ENCODE measurements at places on chromosomes 6 and 20.

DNA sequence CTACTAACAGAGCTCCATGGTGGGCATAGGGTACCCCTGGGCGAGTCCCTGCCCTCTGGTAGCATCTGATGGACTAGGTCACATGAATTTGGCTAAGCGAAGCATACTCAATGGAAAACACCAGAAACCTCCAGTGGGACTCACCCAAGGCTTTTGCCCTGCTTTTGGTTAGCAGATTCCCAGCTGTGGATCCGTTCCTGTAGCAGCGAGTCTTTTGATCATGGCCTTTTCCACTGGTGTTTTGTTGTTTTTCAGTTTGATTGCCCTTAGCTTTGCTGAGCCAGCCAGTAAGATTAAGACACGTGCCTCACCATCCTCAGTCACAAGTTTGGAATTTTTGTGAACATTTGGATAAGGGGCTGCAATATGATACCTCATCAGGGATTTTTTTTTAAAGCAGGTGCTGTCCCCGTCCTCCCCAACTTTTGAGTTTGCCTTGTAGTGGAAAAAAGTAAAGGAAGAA, 8.0 kb downstream of the TNFAIP3 start:
- no peak for DNase-seq

DNA sequence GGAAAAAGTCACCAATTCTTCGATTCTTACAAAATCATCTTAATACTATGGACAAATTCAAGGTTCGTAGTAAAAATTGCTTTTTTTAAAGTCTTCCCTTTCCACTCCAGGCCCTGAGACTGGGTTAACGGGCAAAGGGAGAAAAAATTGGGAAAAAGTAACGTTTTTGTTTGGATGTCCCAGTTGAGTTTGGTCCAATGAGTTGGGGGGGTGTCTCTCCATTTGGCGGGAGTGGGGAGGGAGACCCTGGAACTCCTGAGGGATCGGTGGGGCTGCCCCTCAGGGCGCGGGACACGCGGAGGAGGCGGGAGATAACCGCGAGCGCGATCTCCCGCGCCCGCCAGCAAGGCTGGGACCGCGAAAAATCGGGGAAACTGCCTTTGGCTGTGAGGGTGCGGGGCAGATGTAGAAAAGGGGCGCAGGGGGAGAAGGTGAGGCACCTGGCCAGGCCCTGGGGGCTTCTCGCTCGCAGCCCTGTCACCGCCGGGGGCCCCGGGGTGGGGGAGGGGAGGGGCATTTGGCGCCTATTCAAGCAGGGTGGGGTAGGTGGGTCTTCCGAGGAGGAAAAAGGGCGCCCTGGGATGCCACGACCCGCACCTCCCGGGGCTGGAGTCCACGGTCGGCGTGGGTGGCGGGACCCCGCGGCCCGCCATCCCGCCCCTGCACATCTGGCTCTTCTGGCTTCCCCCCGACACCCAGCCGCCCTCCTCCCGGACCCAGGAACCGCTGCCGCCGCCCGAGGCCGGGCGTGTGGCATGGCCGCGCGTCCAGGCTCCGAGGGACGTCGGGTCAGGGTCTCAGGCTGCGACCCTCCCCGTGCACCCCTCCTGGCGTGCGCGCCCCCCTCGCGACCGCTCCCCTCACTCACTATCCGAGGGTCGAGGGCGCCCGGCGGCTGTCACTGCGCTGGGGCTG, 595 bp downstream of the FBXO5 start:
- peak; percentile 6 for DNase-seq

DNA sequence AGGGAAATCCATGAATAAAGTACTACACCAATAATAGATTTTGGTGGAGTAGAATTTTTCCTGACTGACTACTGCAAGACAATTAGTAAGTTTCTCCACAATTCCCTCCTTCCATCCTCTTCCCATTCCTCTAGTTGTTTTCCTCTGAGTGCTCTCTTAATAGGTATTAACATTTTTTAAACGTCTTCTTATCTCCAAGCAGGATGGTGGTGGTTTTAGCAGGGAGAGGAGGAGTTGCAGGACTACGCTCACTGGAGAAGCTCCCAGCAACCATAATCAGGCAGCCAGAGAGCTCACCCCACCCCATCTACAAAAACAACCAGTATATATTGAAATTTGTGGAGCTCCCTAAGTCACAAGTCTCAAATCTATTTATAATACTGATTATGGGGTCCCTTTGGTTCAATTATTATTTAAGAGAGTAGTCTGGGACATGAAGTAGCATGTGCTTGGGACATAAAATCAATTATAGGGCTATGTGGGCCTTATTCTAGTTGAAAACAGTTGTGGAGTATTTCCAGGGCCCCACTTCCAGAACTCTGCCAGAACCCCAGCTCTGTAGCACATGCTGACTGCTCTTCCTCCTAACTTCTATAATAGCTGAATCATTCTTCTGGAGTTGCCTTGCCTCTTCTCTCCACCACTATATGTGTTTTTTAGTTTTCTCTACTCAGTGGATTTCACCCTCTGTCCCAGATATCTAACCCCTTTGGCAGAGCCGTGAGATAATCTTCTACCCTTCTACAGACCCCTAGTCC, 49.8 kb downstream of the MYB start:
- DNase-seq: no peak

GRCh38 chr20:655726-656624, 3.0 kb upstream of the SRXN1 start:
- no peak for DNase-seq

DNA sequence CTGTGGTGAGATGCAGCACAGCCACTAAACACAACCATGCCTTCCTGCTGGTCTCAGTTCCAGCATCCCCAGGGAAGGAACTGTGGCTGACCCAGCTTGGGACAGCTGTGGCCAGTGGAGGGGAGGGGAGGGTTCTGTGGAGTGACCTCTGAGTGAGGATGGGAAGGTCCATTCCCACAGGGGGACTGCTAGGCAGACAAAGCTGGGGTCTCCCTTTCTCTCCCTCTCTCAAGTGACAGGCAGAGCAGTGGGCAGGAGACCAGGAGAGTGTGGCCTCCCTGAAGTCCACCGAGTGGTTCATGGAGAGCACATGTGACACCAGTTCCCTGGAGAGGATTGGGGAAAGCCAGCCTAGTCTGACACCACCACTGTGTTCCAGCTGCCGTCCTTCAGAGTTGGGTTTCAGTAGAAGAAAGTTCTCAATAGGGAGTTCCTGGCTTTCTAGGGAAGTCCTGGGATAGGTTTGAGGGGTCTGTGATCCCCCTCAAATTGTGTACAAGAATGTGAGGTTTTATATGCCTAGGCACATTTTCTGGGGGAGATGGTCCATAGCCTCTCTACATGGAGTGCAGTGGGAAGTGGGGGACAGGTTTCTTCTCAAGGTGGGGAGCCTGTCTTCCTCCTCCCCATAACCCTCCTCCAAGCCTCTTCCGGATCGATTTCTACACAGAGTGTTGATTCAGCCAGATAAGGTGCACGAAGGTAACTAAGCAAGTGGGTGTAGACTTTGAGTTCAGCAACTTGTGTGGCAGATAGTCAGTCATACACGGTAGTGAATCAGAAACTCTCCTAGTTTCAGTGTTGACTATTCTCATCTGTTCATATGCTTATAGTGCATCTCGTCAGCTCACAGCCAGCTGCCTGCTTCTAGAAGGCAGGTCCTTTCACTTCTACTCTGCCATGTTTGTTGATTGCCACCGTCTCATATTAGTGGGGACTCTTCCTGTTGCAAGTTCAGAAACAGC, 18.9 kb downstream of the MANBAL start:
- no peak for DNase-seq

GRCh38 chr6:113654396-113654795, 202.7 kb upstream of the MARCKS start:
- DNase-seq: peak; percentile 60

DNA sequence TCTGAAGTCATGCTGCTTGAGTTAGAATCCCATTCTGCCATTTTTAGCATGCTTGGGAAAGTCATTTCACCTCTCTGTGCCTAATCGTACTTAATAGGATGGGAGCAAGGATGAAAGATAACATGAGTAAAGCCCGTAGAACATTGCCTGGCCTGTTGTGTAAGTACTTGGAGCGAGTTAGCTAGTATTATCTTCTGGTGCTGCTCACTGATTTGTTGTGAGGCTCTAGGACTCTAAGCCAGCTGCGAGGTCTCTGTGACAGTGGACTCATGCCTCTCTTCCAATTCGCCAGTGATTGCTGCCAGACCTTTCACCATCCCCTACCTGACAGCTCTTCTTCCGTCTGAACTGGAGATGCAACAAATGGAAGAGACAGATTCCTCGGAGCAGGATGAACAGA, 17.8 kb downstream of the TAF8 start:
- DNase-seq: no peak

DNA sequence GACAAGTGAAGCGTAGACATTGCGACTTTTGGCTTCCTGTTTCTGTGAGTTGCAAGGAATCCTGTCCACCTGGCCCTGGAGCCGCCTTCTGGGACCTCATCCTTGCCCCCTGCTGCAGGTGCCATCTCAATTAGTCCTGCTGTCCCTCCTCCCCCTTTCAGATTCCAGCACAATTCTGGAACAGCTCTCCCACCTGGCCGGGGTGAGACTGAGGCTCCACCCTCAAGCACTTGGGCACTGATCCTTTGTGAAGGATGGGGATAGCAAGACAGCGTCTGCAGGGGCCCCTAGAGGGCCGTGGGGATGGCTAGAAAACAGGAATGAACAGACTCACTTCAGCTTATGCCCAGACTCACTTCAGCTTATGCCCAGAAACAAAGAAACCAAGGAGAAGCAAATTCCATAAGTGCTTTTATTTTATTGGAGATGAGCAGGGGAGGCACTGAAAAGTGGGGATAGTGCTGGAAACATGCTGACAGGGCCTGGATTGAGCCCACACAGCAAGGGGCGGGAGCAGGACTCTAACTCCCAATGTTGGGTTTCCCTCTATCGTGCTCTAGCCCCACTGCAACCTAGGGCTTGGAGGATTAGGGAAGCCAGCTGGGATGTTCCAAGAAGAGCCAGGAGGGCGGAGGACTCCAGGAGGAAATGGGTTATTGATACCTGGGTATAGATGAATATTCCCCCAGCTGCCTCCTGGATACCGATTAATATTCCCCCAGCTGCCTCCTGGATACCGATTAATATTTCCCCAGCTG, 1.4 kb downstream of the C6orf15 start:
- DNase-seq: no peak

DNA sequence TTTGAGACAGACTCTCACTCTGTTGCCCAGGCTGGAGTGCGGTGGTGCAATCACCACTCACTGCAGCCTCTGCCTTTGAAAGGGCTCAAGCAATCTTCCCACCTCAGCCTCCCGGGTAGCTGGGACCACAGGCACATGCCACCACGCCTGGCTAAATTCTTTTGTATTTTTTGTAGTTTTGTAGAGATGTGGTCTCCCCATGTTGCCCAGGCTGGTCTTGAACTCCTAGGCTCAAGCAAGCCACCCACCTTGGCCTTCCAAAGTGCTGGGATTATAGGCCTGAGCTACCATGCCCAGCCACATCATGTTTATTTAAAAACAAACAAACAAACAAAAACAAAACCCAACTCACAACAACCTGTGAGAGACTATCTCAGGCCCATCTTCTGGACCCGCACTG, 29.7 kb upstream of the APCDD1L start:
- no peak for DNase-seq

- no peak for DNase-seq
Measured at GRCh38 chr6:55872866-55873265, 2.5 kb downstream of the BMP5 start.

- DNase-seq: peak; percentile 10
Measured at GRCh38 chr6:110654096-110654820, 161.0 kb downstream of the CDK19 start.

GRCh38 chr6:28693751-28694443, 168.2 kb downstream of the GPX5 start:
- no peak for DNase-seq

GRCh38 chr6:119310486-119311036, 39.0 kb downstream of the MAN1A1 start:
- peak; percentile 11 for DNase-seq

- DNase-seq: no peak
Measured at GRCh38 chr6:107786179-107786578, 37.9 kb downstream of the SCML4 start.

GRCh38 chr6:121216928-121217327, 117.4 kb downstream of the TBC1D32 start:
- DNase-seq: peak; percentile 43

DNA sequence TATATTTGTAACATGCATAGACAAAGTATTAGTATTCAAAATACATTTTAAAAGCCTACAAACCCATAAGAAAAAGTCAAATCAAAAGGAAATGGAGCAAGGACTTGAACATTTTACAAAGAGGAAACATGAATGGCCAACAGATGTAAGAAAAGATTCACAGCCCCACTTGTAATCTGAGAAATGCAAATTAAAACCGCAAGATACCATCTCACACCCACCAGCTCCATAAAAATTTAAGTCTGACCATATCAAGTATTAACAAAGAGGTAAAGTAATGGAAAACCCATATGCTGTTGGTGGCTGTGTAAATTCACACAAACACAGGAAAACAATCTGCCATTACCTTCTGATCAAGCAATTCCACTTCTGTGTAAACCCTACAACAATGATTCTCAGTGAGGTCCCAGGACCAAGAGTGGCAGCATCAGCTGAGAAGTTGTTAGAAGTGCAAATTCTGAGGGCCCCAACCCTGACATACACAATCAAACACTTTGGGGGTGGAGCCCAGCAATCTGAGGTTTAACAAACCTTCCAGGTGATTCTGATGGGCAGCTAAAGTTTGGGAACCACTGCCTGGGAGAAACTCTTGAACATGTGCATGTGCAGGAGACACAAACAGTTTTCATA, 30.9 kb downstream of the BCL2L1 start:
- peak; percentile 63 for DNase-seq

DNA sequence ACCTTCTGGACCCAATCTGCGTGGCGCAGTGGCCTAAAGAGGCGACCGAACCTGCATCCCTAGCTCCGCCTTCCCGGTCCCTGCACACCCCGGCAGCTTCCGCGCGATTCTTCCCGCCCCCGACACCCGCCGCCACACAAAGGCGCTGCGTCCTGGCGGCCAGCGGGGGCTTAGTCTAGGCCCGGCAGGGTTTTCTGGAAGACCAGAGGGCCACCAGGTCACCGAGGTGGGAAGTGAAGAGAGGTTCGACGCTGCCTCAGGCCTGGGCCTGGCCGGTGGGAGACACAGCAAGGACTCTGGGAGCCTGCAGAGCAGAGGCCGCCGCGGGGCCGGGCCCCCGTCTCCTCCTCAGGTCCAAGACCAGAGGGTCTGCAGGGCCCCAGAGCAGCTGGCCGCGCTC, 154.9 kb downstream of the OR2B2 start:
- peak; percentile 39 for DNase-seq

GRCh38 chr20:56861590-56861989, 232.5 kb downstream of the TFAP2C start:
- DNase-seq: no peak

DNA sequence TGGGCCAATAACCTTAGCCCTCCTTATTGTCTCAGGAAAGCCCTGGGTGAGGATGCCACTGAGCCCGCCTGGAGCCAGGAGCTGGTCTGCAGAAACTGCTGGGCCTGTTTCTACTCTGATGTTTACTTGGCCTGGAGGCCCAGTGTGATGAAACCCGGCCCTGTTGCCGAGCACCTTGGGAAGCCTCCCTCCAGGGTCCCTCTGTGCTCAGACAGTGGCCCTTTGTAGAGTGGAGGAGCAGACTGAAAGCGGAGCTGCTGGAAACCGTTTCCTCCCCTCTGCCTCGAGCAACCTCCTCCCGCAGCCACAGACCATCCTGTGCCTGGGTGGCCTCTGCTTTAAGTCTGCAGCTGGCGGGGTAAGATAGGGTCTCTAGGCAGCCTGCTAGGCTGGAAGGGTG, 84.1 kb upstream of the EPB41L1 start:
- DNase-seq: no peak

Measured in fibroblast of skin of right biceps (primary cell).